Stimulated activated CD4-positive, alpha-beta T cell treated with anti-CD3 and anti-CD28 coated beads, TNF-alpha, amount 100 ng/mL, for 24 hours (primary cell): ENCODE measurements at places on chromosomes 7 and 10.

GRCh38 chr10:117312430-117312829 lies 62.8 kb downstream of the PDZD8 start:
- DNase-seq: no peak

DNA sequence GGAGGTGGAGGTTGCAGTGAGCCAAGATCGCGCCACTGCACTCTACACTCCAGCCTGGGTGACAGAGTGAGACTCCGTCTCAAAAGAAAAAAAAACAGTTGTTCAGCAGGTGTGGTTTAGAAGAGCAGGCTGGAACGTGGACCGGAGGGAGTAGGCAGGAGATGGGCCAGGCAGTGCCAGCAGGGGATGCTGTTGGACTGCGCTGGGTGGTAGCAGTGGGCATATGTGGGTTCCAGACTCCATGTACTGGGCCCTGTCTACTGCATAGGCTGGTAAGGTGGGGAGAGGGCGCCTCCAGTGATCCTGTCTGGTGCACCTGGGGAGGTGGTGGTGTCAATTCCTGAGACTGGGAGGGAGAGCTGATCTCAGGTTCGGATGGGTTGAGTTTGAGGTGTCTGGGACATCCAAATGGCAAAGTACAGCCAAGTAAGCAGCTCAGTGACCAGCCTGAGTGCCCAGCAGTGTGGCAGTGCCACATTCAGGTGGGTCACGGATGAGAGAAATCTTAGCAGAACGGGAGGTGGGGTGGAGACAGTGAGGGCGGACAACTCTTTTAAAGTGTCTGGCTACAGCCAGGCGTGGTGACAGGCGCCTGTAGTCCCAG lies 25.9 kb downstream of the SFXN4 start:
- peak; percentile 11 for DNase-seq

- DNase-seq: no peak
Observed at GRCh38 chr10:126264102-126265018, 123.9 kb downstream of the ADAM12 start.

- DNase-seq: no peak
Observed at GRCh38 chr7:29360633-29361625, 166.4 kb downstream of the CHN2 start.

DNA sequence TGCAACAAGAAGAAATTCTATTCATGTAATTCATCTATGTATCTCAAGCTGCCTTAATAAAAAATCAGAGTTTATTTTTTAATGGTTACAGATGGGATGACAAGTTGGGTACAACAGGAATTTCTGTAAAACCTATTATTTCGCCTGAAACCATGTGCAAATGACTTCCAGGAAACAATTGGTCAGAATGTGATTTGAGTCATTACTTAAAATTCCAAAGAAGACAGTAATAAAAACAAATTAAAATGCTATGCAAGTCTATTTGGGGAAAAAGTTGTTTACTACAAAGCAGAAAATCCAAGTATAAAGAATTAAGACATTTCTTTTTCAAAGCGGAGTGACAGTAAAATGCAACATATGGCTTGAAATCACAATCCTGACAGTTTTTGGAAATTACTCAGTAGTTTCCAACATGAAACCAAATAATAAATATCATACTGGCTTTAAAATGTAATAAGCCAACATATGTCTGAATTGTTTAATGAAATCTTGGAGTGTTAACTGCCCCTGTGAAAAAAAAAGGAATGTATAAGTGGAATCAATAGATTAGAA lies 41.5 kb upstream of the SEMA3C start:
- DNase-seq: no peak

DNA sequence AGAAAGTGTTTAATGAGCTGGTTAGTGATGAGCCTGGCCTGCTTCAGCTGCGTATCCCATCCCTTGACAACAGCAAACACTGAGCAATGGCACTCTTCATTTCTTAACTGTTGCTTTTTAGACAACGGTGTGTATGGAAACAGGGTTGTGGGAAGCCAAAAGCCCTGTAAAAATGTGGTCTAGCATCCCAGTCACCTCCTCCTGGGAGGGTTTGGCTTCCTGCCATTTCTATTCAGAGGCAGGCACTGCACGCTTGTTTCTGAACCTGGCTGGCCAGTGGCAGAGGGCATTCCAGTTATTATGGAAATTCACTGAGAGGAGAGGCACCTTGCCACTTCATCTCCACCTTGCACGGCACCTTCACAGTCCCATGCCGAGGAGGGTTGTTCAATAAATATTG lies 123.0 kb upstream of the ADARB2 start:
- DNase-seq: no peak

- DNase-seq: no peak
Observed at GRCh38 chr10:131141645-131142516, 169.6 kb downstream of the TCERG1L start.

DNA sequence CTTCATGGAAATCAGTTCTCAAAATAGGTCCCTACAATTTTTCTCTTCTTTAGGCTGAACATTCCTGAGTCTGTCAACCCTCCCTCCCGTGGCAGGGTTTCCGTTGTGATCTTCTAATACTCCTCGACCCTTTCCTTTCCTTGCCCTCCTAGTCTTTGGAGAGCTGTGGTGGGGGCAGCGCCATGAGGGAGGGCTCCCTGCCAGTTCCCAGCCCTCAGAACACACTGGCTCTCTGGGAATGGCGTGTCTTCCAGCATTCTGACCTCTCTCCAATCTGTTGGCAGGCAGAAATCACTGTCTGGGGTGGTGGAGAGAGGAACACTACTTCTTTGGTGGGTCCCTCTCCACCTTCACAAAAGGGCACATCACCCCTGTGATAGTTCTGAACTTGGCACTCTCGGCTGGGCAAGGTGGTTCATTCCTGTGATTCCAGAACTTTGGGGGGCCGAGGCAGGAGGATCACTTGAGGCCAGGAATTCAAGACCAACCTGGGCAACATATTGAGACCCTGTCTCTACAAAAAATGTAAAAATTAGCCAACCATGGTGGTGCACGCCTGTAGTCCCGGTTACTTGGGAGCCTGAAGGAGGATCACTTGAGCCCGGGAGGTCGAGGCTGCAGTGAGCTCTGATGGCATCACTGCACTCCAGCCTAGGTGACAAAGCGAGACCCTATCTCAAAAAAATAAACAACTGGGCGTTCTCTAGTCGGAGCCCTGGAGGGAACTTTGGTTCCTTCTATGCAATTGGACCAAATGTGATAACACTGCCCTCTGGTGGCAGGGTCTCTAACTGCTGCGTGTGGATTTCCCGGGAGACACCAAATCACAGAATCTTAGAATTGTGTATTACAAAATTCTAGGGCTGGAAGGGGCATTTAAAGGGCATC lies 13.1 kb upstream of the ARPC1A start:
- peak; percentile 64 for DNase-seq

- no peak for DNase-seq
Observed at GRCh38 chr7:22140578-22140977, 194.9 kb upstream of the CDCA7L start.

- no peak for DNase-seq
Observed at GRCh38 chr10:34655286-34656170, 159.6 kb downstream of the PARD3 start.

DNA sequence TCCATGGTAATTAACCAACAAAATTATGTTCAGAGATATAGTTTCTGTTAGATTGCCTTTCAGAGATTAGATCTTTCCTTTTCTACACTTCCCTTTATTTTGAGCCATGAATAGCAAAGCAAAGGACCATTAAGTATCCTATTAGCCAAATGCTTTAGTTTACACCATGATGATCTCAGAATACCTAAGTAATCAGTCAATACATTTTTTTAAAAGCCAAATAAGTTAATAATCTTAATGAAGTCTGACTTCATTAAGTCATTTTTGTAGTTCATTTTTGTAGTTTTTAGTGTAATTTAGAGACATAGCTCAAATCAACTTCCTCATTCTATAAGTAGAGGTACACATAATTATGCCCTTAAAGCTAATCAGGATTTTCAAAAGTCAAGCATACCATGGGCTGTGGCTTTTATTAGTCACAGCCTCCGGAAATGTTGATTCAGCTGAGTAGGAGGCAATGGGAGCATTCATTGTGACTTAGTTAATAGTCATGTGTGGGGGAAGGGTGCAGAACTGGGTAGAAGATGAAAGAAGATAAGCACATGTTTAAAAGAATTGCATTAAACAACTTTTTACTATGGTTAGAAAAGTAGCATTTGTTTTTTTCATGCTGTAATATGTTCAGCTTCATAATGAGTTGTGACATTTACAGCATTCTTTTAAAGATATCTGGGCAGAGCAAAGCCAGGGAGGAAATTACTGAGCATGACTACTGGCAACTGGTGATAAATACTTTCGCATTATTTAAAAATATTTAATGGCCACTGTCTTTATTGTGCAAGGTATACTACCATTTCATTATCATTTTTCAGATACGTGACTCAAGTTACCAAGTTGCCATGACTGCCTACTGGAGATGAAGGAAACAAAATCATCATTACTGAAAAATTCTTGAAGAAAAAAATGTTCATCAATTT lies 57.3 kb upstream of the CCDC71L start:
- peak; percentile 66 for DNase-seq

GRCh38 chr7:127794136-127794535 lies 142.1 kb downstream of the SND1 start:
- no peak for DNase-seq

- DNase-seq: no peak
Observed at GRCh38 chr7:74235518-74236268, 18.5 kb downstream of the RFC2 start.

GRCh38 chr7:117165656-117166055 lies 157.2 kb downstream of the WNT2 start:
- DNase-seq: no peak

- no peak for DNase-seq
Observed at GRCh38 chr10:63713191-63714144, 192.3 kb downstream of the REEP3 start.

DNA sequence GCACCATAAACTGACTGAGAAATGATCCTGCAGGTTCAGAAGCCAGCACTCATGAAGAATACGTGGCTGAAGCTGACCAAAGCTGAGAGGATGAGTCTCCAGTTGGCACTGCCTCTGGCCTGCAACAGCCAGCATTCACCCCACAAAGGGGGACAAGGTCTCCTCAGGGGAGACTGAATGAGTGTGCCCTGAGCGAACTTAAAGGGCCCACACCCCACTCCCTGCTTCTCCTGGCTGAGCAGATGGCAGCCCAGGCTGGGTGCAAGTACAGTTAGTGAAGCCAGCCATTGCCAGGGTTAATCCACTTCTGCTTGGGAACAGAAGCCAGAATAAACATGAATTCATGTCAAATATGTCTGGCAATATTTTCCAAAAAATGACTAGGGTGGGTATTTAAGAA lies 98.1 kb downstream of the PPP1R17 start:
- DNase-seq: no peak

DNA sequence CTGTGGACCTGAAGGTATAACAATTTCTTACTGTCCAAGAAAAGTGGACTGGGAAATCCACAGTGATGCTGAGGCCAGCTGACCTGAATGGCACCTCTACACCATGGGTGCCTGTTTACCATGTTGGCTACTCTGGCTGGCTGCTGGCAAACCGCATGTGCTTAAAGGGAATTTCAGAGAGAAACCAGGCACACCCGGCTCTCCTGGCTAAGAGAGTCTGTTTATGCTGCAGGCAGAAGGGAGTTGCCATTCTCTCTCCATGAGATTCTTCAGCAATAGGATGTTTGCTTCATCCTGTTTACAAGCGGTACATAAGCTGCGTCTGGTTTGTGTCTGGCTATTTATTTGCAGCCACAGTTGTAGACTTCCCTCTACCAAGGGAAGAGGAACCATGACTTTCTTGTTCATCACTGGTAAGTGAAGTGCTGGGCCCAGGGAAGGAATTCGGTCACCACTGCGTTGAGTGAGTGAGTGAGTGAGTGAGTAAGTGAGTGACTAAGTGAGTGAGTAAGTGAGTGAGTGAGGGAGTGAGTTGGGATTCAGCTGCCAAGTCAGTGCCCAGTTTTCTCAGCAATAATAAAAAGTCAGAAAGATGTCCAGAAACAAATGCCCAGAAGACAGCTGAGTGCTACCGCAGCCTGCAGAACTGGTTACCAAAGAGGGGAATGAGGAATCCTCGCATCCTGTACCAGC lies 90.4 kb downstream of the COBL start:
- no peak for DNase-seq

DNA sequence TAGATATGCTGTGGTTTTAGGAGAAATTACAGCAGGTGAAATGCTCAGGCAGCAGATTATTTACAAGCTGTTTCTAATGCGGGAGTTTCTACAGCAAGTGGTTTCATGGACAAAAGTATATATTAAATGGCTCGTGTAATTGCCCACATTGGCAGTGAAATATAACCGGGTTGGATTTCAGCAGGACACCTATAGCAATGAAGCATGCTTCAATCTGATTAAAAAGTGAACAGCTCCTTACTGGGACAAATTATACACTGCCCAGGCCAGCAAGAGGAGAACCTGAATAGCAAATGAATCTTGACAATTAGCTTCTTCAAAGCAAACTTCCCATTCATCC lies 35.2 kb upstream of the LYZL1 start:
- no peak for DNase-seq

GRCh38 chr7:13797545-13797944 lies 191.9 kb downstream of the ETV1 start:
- DNase-seq: no peak

GRCh38 chr7:131194070-131194865 lies 133.4 kb upstream of the MKLN1 start:
- no peak for DNase-seq

GRCh38 chr7:93894426-93894825 lies 3.9 kb upstream of the TFPI2 start:
- DNase-seq: no peak

DNA sequence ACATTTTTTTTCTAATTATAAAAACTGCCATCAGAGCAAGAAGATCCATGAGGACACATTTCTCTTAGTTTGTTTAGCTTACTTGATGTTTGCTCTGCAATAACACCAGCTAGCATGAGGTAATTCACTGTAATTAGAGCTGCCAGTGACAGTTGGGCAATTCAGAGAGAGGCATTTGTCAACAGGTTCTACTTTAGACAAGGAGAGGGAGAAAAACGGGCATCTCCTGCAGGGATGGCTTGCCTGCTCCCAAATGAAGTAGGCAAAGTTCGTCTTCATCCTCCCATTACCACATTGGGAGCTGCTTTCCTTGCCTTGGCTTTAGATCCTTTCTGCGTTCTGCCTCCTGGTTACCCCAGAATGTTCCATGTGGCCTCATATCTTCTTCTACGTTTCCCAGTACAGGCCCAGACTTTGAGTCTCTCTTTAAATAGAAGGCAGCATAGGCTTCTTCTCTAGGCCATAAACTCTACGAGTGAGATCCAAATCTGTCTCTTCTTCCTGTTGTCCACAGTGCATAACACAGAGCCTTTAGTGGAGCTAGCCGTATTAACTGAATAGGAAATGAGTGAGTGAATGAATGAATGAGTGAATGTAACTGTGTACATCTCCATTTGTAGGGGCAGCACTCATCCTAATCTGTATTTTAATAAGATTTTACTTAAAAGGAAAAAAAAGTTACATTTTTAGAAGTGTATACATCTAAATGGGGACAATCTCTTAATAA lies 21.2 kb downstream of the ASB15 start:
- DNase-seq: no peak

DNA sequence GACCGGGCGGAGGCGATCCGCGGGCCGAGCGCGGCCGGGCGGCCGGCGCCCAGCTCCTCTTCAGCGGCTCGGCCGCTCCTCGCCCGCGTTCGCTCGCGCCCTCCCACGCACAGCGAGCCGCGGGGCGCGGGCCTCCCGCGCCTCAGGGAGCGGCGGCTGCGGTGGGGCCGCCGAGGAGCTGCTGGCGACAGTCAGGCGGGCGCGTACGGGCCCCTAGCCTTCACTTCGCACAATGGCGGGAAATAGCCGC lies at the start of gene MCMBP:
TSS of gene MCMBP (minus strand) at position 234 of the 250 bp plus-strand sequence. CDS start 259 bp downstream, outside the sequence.
- no peak for DNase-seq
